ENCODE measurements at places on chromosomes 12 and 14.

DNA sequence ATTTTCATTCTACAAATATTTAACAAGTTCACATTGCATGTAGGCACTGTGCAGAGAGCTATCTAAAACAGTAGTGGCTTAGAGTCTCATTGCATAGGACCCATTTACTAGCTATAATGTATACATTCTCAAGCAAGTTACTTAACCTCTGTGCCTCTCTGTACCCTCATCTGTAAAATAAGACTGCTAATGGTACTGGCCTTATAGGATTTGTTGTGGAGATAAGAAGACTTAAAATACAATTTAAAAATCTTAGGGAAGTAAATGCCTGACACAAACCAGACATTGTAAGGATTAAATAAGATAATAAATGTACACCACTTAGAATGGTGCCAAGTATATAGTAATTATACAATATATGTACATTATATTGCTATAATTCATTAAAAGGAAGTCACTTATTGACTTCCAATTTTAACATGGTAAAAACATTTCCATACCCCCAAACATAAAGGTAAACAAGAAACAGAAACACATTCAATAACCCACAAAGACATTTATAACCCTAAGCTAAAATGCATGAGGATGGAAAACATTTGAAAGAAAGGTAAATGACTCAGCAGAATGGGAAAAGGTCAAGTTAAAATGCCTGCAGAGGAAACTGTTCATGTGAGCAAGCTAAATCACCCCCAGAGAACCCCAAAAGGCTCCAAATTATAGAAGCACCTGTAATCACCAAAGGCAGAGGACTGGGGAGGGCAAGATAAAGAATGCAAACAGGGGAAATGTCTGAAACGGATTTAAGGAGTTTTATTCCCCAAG, 30.8 kb downstream of the RPS6KA5 start:
- DNase-seq = no peak

- no peak for DNase-seq
These were observed 594.7 kb downstream of the SOX5 start for GRCh38 chr12:23354800-23355199.

DNA sequence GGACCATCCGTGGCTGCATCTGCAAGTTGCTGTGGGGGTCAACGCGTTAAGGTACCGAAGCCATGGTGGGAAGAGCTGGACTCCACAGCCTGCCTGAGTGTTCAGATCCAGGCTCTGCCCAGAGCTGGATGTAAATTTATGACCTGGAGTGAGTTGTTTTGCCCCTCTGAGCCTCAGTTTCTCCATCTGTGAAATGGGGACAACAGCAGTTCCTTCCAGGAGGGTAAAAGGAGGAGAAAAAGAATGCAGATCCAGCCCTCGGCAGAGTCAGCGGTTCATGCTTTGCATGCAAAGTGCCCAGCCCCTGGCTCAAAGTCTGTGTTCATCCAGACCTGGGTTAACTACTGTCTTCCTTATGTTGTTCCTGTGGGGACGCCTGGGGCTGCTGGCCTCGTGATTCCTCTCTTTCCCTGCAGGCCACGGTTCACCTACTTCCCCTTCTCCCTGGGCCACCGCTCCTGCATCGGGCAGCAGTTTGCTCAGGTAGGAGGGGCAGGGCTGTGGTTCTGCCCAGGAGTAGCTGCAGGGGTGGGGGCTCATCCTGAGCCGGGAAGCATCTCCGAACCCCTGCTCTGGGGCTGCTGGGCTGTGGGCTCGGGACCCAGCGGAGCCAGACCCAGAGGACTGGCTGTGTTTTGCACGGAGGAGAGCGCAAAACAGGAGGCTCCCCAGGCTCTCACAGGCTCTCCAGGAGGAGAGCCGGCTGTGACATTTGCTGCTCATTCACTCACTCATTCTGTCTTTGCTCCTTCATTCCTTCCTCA, 41.9 kb downstream of the CYP46A1 start:
- no peak for DNase-seq

DNA sequence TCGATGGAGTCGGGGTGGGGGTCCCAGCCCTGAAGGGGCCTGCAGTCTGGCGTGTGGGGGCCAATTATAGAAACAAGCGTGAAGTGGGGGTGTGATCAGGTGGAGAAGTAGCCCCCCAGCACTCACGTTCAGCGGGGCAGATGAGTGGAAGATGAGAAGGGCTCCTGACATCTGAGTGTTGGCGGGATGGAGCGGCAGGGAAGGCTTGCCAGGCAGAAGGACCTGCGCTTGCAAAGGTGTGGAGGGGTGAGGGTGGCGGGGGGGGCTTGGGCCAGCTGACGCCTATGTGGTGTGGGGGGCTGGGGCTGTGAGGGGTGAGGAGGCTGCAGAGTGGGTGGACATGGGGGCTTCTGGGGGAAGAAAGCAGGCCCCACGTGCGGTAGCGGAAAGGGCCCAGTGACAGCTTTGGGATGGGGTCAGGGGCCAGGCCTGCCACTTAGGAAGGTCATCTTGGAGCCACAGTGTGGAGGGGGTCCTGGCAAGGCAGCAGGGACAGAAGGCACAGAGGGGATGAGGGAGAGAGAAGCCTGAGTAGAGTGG, 22.2 kb upstream of the BEGAIN start:
- no peak for DNase-seq

GRCh38 chr12:53004582-53004981, 1.7 kb upstream of the EIF4B start:
- DNase-seq = no peak

GRCh38 chr14:97219431-97220017, 422.3 kb downstream of the VRK1 start:
- DNase-seq = no peak

GRCh38 chr12:112107306-112108201, 1.0 kb downstream of the NAA25 start:
- no peak for DNase-seq

DNA sequence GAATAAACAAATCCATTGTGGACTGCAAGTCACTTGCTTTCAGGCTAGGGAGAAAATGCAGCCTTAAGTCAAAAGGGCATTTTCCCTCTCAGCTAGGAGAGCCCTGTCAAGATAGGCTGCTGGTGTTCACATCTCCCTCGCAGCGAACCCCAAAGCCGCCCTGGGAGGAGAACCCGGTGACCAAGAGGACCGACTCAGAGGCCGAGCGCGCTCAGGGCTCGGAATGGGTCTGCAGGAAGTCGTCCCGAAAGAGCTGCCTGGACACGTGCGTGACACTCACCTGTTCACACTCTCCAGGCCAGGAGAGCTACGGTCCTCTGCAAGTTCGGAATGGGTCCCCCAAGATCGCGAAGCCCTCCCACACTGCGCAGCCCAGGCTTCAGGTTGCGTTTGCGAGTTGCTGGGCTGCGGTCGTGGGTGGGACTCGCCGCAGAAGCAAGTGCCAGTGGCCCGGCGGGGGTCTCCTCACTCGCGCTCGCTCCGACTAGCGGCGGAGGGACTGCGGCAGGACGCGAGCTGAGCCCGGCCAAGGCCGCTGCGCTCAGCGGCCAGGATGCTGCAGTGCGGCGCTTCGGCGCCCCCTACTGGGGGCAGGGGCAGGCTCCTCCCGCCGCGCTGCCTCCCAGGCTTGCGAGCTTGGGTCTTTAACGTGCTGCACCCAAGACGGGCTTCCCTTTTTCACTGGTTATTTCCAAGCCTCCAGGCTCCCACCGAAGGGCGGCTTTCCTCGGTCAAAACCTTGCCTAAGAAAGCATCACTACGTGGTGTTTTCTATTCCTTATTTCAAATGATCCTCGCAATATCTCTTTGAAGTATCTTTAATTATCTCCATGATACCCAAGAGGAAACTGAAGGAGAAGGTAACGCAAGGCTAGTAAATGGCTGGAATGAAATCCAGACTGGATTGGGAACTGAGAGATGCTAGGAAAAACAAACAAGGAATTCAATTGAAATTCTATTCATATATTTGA, at the start of gene RERG:
RERG (minus strand) TSS at position 503 of the 971 bp plus-strand sequence. CDS start 3,928 bp downstream, outside the sequence.
- DNase-seq = peak; percentile 24

DNA sequence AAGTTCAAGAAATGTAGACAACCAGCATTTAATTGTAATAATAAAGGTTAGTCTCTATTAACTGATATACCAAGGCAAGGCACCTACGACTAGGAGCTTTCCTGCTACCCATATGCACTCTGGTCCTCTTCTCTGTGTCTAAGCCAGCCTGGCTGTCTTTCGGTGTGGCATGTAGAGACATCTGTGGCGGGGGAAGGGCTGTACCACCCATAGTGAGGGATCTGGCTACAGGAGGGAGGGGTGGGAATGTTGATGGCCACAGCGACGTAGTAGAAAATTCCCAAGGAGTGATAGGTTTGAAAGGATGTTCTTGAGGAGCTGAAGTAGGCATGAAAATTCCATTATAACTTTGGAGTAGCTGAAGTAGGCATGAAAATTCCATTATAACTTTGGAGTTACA, 344.2 kb downstream of the ATP23 start:
- no peak for DNase-seq

- no peak for DNase-seq
These were observed 187.5 kb upstream of the DIO3 start for GRCh38 chr14:101373690-101374295.

GRCh38 chr14:64158608-64159007, 135.6 kb downstream of the ESR2 start:
- DNase-seq = no peak

GRCh38 chr14:91149462-91149861, 35.6 kb downstream of the DGLUCY start:
- DNase-seq = no peak

- no peak for DNase-seq
These were observed 20.9 kb downstream of the HIP1R start for GRCh38 chr12:122855928-122856831.

DNA sequence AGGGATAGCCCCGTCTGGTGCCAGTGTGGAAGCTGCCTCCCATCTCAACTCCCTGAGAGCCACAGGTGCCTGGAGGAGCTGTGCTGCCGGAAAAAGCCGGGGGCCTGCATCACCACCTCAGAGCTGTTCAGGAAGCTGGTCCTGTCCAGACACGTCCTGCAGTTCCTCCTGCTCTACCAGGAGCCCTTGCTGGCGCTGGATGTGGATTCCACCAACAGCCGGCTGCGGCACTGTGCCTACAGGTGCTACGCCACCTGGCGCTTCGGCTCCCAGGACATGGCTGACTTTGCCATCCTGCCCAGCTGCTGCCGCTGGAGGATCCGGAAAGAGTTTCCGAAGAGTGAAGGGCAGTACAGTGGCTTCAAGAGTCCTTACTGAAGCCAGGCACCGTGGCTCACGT, 25.5 kb upstream of the P2RX4 start:
- no peak for DNase-seq

- DNase-seq = no peak
These were observed 13.2 kb downstream of the CPNE8 start for GRCh38 chr12:38892087-38892786.

DNA sequence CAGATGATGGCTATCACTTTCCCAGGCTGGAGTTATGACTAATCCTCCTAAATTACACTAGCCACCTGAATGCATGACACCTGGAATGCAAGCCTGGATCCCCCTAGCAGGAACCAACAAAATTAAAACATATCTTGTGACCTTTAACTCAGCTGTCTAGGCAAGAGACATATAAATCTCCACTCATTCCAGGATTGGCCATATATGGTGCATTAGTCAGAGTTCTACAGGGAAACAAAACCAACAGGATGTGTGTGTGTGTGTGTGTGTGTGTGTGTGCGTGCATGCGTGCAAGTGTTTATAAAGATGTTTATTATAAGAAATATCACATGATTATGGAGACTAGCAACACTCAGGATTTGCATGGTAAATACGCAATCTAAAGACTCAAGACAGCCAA, 212.8 kb downstream of the KIF21A start:
- DNase-seq = no peak

DNA sequence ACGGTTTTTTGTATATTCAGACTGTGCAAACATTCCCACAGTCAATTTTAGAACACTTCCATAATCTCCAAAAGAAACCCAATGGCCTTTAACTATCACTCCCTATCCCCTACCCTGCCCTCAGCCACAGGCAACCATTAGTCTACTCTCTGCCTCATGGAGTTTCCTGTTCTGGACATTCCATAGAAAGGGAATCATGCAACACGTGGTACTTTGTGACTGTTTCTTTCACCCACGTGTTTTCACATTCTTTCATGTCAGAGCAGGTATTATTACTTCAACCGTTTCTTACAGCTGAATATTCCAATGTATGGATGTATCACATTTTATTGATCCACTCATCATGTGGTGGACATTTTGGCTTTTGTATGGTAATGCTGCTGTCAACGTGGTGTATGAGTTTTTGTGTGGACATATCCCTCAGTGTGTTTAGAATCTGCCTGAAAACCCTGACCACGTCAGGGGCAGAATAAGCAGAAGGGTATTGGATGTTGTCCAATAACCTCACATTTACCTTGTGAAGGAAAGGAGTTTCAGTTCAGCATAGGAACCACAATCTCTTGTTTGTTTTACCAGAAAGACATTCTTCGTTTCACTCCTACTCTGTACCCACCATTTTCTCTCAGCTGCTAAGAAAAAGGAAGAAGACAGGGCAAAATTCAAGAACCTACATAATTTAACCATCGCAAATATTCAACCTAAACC, 107.5 kb upstream of the DYRK2 start:
- DNase-seq = no peak

DNA sequence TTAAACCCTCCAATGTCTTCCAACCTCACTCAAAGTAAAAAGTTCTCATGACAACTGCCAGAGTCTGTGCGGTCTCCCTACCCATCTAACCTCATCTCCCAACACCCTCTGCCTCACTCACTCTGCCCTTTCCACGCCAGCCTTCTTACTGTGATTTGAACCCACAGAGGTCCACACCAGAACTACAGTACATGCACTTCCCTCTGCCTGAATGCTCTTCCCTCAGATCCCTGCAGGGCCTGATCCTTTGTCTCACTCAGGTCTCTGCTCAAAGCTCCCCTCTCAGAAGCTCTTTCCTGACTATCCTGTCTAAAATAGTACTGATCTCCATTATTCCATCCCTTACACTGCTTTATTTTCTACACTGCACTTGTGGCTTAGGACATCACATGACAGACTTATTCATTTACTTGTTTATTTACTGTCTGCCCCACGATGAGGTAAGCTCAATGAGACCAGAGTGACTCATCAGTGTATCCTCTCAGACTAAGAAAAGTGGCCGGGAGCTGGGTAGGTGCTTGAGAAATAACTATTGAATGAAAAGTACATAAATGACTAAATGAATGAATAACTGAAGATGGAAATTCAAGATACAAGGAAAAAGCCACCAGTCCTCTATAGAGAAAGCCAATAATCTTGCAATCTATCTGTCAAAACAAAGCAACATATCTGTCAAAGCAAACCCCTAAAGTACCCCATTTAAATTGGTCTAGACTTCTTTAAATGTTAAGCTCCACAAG, 17.1 kb downstream of the POMT2 start:
- no peak for DNase-seq

GRCh38 chr12:52496054-52496453, 3.0 kb upstream of the KRT6A start:
- no peak for DNase-seq

GRCh38 chr12:122327494-122328385, 61.4 kb upstream of the VPS33A start:
- no peak for DNase-seq

GRCh38 chr12:56296295-56296694, 3.8 kb downstream of the CS start:
- DNase-seq = no peak

- no peak for DNase-seq
These were observed 97.8 kb downstream of the TMEM30B start for GRCh38 chr14:61183196-61183885.

GRCh38 chr12:48680861-48681260, 1.2 kb downstream of the KANSL2 start:
- no peak for DNase-seq

Measured in activated CD8-positive, alpha-beta memory T cell treated with anti-CD3 and anti-CD28 coated beads for 1 hour (primary cell).